SHP77 treated with DMSO at 0.1 percent for 48 hours (cell line): ENCODE measurements at places on chromosomes 5 and 9.

GRCh38 chr5:119290161-119290569, 65.7 kb upstream of the TNFAIP8 start:
- no peak for DNase-seq

GRCh38 chr5:36637101-36637500, 30.7 kb downstream of the SLC1A3 start:
- no peak for DNase-seq

GRCh38 chr5:6280425-6281100, 97.8 kb downstream of the MED10 start:
- no peak for DNase-seq

- no peak for DNase-seq
Measured at GRCh38 chr9:135400496-135400895, 79.1 kb upstream of the PPP1R26 start.

- no peak for DNase-seq
Measured at GRCh38 chr5:179777909-179778308, 15.9 kb upstream of the LTC4S start.

GRCh38 chr5:16549491-16550206, 67.1 kb downstream of the RETREG1 start:
- DNase-seq: no peak

GRCh38 chr9:91034521-91034920, 232.9 kb downstream of the SYK start:
- no peak for DNase-seq

GRCh38 chr5:90214991-90215390, 194.6 kb downstream of the CETN3 start:
- DNase-seq: no peak

- DNase-seq: no peak
Measured at GRCh38 chr5:65855766-65856315, 70.5 kb upstream of the ERBIN start.

DNA sequence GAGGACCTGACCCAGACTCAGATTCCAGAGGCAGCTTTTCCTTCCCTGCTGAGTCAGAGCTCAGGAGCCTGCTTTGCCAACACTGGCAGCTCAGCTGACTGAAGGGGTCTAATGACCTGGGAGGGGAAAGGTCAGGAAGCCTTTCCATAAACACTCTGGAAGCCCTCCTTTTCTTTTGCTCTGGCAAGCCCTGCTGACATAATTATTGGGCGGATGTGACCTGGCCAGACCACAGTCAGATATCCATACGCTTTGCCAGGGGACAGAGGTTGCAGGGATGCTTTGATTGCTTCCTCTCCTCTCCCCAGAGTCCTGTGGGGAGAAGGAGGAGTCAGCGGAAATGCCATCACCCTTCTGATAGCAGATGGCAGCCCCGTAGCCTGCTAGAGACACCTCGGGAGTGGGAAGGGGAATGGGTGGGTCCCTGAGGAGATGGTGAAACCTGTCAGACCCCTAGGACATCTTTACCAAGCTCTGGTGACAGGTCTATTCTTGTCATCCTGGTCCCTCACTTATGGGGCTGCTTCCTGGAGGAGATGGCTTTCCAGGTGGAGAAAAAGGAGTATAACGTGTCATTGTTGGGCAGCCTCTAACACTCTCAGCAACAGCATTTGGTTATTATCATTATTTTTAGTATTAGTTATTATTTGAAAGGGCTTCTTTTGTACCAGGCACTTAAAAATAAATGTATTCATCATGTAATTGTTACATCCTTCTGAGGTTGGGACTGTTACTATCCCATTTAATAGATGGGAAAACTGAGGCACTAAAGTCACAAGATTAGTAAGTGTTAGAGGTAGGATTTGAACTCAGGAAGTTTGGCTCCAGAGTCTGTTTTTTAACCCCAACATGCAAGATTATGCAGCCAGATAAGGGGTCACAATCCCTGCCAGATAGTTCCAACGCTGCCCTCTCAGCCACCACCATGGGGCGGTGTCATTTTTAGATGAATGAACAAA, 11.6 kb downstream of the COL27A1 start:
- no peak for DNase-seq

DNA sequence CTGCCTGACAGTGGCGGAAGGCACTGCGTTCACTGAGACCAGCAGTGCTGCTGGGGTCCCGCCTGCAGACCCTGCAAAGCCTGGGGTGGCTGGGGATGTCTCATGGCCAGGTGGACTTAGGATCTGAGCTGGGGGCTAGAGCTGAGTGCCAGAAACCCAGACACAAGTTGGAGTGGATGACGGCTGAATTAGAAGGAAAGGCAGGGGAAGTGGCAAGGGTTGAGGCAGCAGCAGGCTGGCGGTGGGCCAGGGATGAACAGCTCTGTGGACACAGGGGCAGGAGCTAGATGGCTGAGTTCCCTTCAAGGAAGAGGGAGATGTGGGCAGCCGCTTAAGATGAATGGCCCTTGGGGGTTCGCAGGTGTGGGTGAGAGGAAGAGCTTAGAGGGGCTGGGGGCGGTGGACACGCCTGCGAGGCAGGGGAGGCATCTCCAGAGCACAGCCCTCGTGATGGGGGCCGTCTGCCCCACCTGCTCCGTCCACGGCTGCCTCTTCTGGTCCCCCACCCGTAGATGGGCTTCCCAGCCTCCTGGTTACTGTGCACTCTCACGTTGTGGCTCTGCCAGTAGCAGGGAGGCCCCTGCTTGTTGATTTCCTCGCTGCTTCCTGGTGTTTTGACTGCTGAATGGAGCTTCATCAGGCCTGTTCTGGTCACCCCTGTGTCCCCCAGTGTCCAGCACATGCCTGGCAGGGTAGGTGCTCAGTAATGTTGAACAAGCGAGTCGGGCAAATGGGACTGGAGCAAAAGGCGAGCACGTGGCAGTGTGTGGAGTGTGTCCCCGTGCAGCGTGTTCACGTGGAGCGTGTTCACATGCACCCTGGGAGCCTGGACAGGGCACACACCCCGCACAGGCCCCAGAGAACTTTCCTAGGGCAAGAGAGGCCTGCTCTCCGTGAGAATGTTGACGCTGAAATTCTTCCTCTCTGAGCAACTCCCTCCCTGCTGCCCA, 168.2 kb downstream of the CACNA1B start:
- DNase-seq: no peak

DNA sequence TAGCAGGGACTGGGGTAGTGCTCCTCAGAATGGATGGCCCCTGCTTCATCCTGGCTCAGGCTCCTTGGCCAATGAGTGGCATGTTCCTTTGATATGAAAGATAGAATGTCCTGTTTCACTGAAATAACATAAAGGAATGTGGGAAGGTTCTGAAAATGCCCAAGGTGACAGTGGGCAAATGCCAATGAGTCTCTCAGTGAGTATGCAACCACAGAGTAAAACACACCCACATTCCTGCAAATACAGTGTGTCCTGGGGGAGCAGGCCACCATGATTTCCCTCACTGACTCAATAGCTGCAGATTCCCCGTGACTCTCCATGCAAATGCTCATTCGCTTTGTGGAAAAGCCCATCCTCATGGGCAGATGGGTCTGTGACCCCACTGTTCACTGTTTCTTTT, 36.4 kb downstream of the ZNF366 start:
- no peak for DNase-seq
